NCI-H2081 treated with DMSO at 0.1 percent for 48 hours (cell line): ENCODE measurements at places on chromosomes 12 and 14.

- no peak for DNase-seq
Observed at GRCh38 chr14:80699861-80700260, 241.7 kb downstream of the CEP128 start.

DNA sequence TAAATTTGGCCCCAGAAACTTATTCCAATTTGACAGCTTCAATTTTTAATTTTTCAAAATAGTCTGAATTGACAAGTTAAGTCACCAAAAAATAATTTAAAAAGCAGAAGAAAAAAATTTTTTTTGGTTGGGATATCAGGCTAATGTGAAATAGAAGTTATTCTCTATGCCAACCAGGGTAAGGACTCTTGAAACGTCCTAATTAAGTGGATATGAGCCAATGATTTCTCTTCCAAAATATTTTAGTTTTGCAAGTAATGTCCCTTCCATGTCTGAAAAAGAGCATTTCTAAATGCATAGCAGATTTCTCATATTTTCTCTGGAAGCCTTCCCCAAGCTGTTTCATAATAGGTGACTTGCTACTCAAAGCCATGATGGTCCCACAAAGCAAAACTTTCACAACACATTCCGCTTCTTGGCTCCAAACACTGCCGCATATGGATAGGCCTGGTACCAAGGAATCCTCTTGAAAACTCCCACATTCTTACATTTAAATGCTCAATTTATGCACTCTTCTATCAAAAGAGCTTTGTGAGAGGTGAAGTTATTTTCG is 65.1 kb downstream of the SIX6 start:
- no peak for DNase-seq

GRCh38 chr14:50001999-50002925 is 109.4 kb downstream of the ARF6 start:
- DNase-seq: no peak

DNA sequence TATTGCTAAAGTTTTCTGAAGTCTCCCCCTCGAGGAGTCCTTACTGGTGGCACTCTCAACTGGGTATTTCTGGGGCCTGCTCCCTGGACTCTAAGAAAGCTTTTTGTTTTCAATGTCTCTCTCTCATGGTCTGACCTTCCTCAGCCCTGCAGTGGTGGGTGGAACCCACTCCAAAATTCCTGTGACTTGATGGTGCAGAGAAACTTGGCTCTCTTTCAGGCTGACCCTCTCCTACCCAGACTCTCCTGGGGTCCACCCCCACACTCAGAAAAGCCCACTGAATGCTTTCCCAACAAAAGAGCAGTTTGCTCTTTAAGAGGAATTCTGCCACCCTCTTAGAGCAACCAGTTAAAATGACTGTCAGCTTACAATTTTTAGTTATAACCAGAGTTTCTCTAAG is 967 bp upstream of the PTCSC3 start:
- DNase-seq: no peak

- DNase-seq: no peak
Observed at GRCh38 chr12:75305412-75306332, 24.5 kb downstream of the CAPS2 start.

GRCh38 chr12:61138415-61138759 is 1121.8 kb upstream of the USP15 start:
- no peak for DNase-seq

DNA sequence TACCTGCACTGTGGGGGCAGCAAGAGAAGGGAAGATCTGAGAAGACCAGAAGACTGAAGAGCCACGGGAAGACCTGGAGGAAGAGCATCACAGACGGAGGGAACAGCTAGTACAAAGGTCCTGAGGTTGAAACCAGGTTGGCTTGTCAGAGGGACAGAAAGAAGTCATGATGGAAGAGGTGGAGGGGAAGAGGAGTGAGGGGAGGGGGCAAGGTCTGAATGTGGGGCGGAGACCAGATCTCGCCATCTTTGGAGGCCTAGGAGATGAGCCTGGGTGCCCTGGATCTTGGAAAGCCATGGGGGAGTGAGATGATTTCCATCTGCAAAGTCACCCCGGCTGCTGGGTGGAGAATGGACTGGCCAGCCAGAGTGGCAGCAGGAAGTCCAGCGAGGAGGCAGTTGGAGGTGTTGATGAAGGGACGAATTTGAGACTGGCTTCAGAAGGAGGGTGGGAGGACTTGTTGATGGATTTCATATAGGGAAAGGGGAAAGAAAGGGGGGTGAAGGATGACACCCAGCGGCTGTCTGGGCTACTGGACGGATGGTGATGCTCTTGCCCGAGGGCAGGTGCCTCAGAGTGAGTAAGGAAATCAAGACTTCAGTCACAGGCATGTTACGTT is 14.6 kb upstream of the UBC start:
- DNase-seq: no peak

GRCh38 chr14:36583893-36584811 is 1.7 kb upstream of the NKX2-8 start:
- DNase-seq: no peak

GRCh38 chr12:102009796-102010195 is 52.0 kb downstream of the WASHC3 start:
- no peak for DNase-seq

GRCh38 chr12:66397574-66398290 is 95.4 kb downstream of the HELB start:
- no peak for DNase-seq

DNA sequence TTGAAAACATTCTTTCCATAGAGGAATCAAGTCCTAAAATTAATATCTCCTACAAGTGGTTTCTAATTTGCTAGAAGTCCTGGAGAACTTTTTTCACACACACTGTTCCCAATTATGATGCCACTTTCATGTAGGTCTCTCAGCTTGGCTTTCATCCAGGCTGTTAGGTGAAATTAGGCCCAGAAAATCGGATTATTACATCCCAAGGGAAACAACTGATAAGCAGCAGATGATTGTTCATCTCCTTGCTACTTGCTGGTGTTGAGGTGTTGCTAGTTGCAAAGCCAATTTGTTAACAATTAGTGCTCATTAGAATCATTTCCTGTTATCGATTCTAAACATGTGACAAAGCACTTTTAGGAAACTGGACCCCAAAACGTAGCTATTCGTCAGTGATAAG is 248.0 kb downstream of the PDZRN4 start:
- no peak for DNase-seq
